ENCODE measurements at places on chromosomes 4 and X. TPM values are rescaled to one million over a fixed set of nuclear protein-coding genes. Genes with fewer than 3 reads are reported as not detected.
A peak's percentile ranks its signal among the peaks of the same experiment; 100 is the strongest.

DNA sequence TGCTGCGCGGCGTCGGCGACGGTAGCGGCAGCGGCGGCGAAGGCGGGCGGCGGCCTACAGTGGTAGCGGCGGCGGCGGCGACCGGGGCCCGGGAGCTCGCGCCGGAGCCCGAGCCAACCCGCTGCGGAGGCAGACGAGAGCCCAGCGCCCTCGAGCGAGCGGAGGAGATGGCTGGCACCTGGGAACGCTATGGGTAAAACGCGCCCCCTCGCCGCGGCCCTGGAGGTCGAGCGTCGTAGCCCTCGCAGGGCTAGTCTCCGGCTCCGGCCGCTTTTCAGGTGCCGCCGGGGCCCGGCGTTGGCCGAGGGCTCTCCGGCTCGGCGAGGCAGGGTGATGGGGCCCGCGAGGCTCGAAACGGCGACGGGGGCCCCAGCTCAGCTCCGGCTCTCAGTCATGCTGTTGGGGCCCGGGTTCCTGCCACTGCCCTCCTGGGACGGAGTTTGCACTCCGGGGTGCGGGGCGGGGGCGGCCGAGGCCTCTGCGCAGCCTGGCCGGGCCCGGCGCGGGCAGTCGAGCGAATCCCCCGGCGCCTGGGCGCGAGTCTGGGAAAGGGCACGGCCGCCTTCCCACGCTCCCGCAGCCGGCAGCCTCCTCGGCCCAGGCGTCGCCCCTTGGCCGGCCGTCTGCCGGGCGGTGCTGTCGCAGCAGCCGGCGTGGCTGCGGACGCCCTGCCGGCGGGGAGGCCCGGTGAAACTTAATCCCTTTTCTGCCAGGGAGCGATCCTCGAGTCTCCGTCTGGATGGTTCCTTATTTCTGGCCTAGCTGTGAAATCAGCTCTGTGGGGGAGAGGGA lies 768 bp downstream of the MID2 start:
- no peaks in the 10 kb centered on the region for H3K27me3 ChIP-seq
- peak overlapping the region; percentile 54 for H3K4me3 ChIP-seq
- peak overlapping the region; percentile 76 for H3K27ac ChIP-seq
- no peaks in the 10 kb centered on the region for H3K36me3 ChIP-seq
- peak; percentile 36 for DNase-seq
- H3K4me1 ChIP-seq = peaks cover 14% of the 10 kb centered on the region

DNA sequence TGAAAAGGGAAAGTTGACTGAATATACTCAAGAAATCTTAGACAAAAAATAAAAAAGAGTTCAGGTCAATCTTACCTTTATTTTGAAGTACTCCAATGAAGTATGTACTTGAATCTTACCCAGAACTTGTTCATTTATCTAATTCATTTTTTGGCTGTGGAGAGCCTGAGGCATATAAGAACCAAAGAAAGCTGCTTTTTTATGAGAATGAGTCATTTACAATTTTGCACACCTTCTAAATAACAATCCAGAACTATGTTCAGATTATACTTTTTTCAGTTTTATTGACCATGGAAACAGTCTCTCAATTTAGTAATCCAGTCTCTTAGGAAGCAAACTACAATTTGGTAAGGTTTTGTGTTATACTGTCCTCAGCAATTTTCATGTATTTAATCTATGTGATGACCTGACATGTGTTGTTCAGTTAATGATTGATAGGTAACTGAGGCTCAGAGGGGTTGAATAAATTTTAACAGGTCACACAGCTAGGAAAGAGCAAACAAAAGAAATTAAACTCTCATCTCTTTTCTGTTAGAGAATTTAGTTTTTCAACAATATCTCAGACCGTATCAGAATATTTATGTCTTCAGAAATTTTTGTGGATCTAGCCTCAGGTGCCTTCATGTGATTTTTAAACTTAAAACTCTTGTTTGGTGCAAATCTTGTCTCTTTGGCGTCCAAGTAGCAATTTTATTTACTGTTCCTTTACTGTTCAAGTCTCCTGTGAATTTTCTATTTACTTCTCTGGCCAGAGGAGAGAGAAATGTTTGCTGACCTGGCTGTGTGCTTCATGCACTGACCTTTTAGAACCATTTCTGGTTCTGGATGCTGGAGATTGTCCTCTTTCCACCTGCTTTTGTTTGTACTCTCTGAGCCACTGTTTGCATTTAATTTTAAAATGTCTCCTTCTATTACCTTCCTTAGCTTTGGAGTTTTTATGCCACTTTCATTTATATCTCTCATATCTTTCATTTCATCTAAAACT lies 1453.4 kb downstream of the STIM2 start:
- H3K27ac ChIP-seq = no peak overlapping the region
- no peaks in the 10 kb centered on the region for H3K27me3 ChIP-seq
- H3K4me3 ChIP-seq = no peak overlapping the region
- no peaks in the 10 kb centered on the region for H3K36me3 ChIP-seq
- no peaks in the 10 kb centered on the region for H3K4me1 ChIP-seq
- no peak for DNase-seq

GRCh38 chr4:116599859-116600258 lies 485.5 kb downstream of the TRAM1L1 start:
- H3K4me1 ChIP-seq = no peaks in the 10 kb centered on the region
- no peaks in the 10 kb centered on the region for H3K27me3 ChIP-seq
- no peak for DNase-seq
- H3K36me3 ChIP-seq = no peaks in the 10 kb centered on the region
- no peak overlapping the region for H3K27ac ChIP-seq
- H3K4me3 ChIP-seq = no peak overlapping the region

DNA sequence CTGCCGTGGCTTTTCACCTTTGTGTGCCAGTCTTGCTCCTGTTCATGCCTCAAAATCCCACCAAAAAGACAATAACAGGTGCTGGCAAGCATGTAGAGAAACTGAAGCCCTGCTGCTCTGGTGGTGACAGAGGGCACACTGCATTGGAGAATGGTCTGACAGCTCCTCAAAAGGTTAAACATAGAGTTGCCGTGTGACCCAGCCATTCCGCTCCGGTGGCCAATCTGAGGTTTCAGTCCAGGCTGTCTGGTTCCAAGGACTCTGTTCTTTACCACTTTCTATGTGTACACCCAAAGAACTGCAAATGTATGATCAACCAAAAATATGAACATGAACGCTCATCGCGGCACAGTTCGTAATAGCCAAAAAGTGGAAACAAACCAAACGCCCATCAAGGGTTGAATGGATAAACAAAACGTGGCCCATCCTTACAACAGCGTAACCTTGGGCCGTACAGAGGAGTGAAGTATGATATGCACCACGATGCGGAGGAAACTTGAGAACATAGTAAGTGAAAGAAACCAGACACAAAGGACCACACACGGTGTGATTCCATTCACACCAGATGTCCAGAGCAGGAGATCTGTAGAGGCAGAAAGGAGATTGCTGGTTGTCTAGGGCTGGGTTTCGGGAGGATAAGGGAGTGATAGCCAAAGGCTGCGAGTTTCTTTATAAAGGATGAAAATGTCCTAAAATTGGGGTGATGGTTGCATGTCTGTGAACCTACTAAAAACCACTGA lies 33.6 kb upstream of the WFS1 start:
- no peak for DNase-seq
- no peak overlapping the region for H3K27ac ChIP-seq
- H3K27me3 ChIP-seq = no peaks in the 10 kb centered on the region
- no peak overlapping the region for H3K4me3 ChIP-seq
- no peaks in the 10 kb centered on the region for H3K4me1 ChIP-seq

- no peaks in the 10 kb centered on the region for H3K4me1 ChIP-seq
- H3K27ac ChIP-seq = no peak overlapping the region
- no peak overlapping the region for H3K4me3 ChIP-seq
Measured at GRCh38 chrX:31608638-31609037, 536.8 kb upstream of the FTHL17 start.

DNA sequence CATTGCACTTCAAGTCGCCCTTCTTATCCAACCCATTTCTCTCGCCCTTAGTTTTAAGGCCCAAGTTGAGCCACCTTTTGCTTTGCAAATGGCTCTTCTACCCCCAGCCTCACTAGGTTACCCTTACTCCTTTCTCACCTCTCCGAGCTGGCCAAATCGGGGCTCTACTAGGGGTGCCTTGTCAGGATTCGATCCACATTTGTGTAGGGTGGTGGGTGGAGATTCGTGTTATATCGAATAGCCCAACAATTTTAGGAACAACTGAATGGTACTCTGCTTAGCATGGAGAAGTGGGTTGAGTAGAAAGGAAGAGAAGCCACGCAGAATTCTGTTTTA lies 3.5 kb downstream of the SLIT2 start:
- peaks cover 38% of the 10 kb centered on the region for H3K4me1 ChIP-seq
- no peaks in the 10 kb centered on the region for H3K36me3 ChIP-seq
- H3K27ac ChIP-seq = peak overlapping the region; percentile 15
- no peak overlapping the region for H3K4me3 ChIP-seq

DNA sequence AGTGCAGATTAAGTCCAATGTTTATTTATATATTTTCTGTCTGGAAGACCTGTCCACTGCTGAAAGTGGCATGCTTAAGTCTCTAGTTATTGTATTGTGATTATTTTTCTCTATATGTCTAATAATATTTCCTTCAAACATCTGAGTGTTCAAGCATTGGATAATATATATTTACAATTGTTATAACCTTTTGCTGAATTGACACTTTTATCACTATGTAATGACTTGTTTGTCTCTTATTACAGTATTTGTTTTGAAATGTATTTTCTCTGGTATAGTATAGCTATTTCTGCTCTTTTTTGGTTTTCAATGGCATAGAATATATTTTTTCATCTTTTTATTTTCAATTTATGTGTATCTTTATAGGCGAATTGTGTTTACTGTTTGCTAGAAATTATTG lies 59.7 kb downstream of the EDA2R start:
- no peaks in the 10 kb centered on the region for H3K27me3 ChIP-seq
- H3K4me3 ChIP-seq = no peak overlapping the region
- no peak for DNase-seq
- H3K36me3 ChIP-seq = no peaks in the 10 kb centered on the region
- no peak overlapping the region for H3K27ac ChIP-seq

- no peak overlapping the region for H3K27ac ChIP-seq
- DNase-seq = no peak
- no peaks in the 10 kb centered on the region for H3K27me3 ChIP-seq
- H3K36me3 ChIP-seq = no peaks in the 10 kb centered on the region
- H3K4me3 ChIP-seq = no peak overlapping the region
Measured at GRCh38 chr4:34953145-34953799, 1291.0 kb downstream of the ARAP2 start.

GRCh38 chrX:91081873-91082272 lies 352.8 kb upstream of the PABPC5 start:
- H3K27me3 ChIP-seq = no peaks in the 10 kb centered on the region
- H3K4me3 ChIP-seq = no peak overlapping the region
- no peak for DNase-seq

DNA sequence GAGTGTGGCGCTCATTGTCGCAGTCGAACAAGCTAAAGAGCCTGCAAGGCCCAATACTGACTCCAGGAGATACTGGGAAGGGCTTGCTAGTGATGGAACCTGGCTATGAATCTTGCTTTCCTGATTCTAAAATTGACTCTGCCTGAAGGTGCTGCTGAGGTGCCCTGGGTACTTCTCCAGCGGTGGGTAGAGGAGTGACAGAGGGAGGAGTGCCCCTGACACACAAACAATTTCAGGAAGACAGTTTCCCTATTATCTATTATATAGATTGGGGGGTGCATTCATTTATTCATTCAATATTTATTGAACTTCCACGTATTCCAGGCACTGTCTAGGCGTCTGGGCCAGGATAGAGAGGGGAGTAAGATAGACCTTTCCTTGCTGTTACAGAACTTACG lies 339.2 kb upstream of the GATB start:
- H3K4me3 ChIP-seq = no peak overlapping the region
- no peak overlapping the region for H3K27ac ChIP-seq
- H3K4me1 ChIP-seq = peaks cover 13% of the 10 kb centered on the region
- no peak for DNase-seq

DNA sequence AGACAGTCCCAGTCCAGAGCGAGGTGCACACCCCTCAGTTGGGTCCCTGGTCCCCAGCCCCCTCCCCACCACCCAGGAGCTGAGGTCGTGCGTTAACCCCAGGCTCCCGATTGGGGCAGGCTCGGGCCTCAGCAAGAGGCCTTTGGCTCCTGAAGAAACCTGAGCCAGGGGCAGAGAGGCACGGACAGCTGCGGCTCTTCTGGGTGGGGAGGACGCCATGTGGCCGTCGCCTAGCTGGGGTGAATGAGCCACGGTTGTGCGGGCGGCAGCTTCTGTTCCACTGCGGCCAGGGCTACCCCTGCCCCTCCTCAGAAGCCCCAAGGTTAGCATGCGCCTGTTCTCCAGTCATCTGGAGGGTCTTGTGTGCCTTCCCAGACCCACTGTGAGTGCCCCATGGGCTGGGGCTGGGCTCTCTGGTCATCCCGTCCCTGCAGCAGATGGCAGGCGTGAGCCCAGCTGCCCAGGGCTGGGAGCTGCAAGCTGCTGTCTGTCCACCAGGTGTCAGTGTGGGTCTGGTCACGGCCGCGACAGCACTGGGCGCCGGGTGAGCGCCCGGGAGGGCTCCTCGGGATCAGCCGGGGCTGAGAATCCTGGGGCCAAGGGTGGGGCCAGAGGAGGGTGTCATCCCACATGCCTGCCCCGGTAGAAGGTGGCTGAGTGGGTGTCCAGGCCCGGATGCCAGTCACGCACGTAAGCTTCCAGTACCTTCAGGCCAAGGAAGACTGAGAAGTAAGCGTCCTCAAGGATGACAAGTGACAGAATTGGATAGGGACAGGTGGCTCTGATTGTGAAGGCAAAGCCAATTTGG lies 21.9 kb downstream of the ATP2B3 start:
- no peaks in the 10 kb centered on the region for H3K27me3 ChIP-seq
- DNase-seq = peak; percentile 44
- no peaks in the 10 kb centered on the region for H3K36me3 ChIP-seq
- no peak overlapping the region for H3K27ac ChIP-seq
- no peaks in the 10 kb centered on the region for H3K4me1 ChIP-seq

DNA sequence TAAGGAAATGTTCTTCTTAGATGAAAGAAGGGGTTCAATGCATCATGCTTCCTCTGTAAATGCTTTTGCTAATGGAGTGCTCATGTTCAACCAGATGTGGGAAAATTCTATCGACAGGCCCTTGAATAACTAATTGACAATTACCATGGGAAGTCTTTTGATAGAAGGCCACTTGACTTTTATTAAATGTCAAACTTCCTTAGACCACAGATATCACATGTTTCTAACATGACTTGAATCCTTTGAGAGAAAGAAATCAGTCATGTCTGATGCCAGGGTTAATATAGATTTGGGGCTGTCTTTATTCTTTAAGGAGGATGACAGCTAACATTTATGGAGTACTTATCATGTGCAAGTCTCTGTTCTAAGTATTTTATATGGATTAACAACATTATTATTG lies 280.1 kb downstream of the DCHS2 start:
- H3K36me3 ChIP-seq = no peaks in the 10 kb centered on the region
- DNase-seq = no peak
- H3K27me3 ChIP-seq = no peaks in the 10 kb centered on the region
- no peak overlapping the region for H3K27ac ChIP-seq
- no peak overlapping the region for H3K4me3 ChIP-seq

DNA sequence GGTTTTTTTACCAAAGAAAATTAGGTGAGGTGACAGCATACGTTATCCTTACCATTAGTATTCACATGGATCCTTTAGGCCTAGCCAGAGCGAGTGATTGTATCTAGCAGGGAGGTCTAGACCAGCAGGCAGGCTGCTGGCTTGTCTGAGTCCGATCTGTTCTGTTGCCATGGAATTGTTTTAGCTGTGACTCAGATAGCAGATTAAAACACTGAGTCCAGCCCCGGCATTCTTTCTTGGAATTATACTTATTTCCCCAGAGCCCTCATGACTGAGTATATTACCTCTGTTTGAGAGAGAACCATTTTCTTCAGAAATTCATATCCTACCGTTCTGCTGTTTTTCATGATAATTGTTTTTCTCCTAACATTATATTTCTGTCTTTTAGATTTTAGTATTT lies 37.4 kb downstream of the OCRL start:
- no peak overlapping the region for H3K4me3 ChIP-seq
- peaks cover 4% of the 10 kb centered on the region for H3K36me3 ChIP-seq
- H3K27ac ChIP-seq = peak overlapping the region; percentile 51
- DNase-seq = peak; percentile 71

The TLR10 gene
- total RNA-seq = not detected

The PABPC4L gene
- total RNA-seq = 1.6 TPM

The KIF4A gene
- total RNA-seq = 41.3 TPM

The H2BW2 gene
- total RNA-seq = not detected

The NKX6-1 gene
- total RNA-seq = not detected
